Amniotic stem cell (primary cell): ENCODE measurements at places on chromosomes 4 and X.

- DNase-seq: no peak
Measured at GRCh38 chrX:74179071-74179470, 124.9 kb upstream of the ZCCHC13 start.

DNA sequence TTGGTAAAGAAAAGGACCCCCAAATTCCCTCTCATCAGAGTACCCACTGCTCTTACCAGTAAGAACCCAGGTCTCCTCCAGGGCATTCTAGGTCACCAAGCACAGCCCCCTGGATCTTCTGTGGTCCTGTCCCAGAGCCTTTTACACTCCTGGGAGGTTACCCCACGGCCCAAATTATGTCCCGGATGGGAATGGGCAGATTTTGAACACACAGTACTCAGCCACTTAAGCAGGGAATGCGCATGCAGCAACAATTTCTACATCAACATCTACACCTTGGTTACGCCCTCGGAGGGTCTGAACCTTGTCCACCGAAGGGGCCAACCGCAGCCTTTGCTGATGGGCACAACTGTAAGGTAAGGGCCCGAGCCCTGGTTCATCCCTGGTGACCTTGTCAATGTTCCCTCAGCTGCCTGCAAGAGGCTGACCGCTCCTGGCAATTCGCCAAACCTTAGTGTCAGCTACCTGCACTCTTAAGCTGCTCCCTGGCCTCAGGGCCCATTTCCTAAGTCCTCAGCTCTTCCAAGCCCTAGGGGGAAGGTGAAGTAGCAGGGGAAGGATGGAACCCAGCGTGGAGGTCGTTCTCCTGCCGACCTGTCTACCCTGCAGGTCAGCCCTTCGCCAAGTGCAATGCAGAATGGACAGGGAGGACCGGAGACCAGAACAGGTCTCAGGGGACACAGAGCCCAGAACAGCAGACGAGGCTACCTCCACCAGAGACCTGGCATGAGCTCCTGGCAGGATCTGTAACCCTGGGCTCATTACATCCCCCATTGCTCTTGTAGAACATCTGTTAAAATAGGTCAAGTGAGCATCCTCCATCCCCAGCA lies 5.9 kb downstream of the TIMP1 start:
- DNase-seq: no peak

- no peak for DNase-seq
Measured at GRCh38 chrX:13638826-13639225, 14.1 kb upstream of the TCEANC start.

DNA sequence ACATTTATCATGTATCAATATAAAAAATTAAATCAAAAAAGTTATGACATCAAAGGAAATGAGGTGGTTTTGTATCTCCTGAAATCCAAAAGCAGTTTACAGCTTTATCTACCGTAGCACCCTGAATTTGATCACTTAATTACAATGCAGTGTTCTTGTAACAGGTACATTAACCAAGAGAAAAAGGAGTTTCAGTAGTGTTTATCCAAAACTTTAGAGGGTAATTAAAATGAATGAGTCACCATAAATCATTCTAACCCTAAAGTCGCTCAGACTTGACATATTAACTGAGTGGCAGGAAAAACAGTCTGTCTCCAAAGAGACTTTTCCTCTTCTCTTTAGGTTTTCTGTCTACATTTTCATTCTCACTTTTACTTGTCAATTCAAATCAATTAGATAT lies 907.6 kb upstream of the EPHA5 start:
- no peak for DNase-seq

DNA sequence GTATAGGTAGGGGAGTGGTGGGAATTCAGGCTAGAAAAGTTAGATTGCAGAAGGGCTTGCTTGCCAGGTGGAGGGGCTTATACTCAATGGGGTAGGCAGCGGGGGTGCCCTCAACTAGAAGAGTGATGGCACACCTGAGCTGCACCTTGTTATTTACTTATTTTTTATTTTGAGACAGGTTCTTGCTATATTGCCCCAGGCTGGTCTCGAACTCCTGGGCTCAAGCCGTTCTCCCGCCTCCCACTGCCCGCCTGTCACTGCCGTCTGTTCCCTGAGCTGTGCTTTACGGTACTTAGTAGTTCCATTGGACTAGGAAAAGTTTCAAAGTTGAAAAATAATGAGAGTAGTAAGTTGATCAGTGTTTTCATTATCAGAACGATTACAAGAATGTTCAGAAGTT lies 2.0 kb downstream of the ZFX start:
- no peak for DNase-seq

GRCh38 chr4:6974138-6974848 lies 64.7 kb downstream of the TBC1D14 start:
- peak; percentile 66 for DNase-seq

DNA sequence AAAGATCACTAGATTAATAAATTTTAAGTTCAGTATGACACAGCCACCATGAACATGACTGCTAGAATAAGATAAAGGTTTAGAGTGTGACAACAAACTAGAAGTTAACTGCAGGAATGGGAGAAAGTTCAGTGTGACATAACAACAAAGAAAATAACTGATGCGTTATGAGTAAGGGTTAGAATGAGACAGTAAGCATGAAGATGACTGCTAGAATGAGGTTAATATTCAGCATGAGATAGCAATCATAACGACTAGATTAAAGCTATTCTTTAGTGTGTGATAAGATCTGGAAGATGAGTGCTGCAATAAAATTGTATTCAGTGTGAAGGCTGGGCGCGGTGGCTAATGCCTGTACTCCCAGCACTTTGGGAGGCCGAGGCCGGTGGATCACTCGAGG lies 48.4 kb upstream of the SMIM10L2A start:
- DNase-seq: no peak

DNA sequence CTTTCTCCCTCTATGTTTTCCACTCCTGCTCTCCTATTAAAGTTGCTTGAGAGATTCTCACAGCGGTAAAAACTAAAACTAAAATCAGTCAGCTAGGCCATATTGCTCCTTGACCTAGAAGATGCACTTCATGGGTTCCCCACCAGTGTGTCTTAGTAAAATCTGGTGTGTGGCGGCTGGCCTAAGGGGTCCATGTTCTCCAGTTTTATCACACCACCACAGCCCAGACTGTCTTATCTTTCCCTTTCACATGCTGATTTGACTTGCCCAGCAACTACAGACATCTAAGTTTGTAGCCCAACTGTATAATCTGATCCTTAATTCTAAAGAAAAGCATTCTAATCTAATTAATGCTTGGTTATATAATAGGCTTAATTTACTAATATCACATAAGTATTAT lies 68.0 kb downstream of the ATP8A1 start:
- no peak for DNase-seq

DNA sequence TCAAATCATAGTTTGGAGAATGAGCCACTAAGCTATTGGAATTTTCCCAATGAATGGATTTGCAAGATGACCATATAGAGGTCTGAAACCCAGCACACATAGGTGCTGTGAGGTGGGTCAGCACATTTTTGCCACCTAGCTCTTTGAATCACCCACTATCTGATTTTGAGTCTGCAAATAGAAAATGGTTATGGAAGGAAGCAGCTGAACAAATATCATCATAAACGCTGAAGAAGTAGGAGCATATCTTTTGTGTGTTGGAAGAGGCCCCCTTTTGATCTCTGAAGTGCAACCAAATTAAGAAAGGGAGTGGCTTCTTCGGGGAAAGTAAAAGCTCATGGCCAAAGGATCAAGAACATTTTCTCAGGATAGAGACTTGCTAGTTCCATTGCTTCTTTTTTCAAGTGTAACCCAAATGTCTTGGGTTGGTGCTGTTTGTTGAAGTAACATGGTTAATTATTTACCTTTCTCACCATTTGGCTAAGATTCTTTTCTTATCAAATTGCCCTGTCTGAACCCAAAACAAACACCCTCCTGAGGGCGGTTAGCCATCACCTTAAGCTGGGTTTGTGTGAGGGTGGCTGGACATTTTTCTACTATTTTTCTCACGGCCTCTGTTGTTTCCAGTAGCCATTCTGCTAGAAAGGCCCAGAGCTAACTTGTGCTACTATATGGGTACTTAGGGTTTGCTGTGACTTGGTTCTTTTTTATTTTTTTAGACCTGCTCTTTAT lies 18.4 kb upstream of the SORBS2 start:
- DNase-seq: no peak

DNA sequence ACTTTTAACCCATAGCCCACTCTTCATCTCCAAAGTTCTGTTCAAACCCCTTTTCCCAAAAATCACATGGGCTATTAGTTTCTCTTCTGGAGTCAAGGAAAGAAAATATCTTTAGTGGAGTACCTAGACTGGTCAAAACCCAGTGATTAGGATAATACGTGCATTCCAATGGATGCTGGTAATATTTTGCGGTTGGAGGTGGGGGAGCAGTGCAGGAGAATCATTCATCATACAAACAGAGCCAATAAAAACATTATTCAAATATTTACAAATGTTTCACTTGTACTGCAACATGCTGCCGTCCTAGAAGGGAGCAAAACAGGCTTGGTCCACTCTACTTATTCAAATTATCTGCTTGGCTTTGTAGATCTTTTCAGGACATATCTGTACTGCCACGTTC lies 57.2 kb upstream of the RAB9B start:
- DNase-seq: no peak

GRCh38 chr4:7524064-7524682 lies 89.4 kb upstream of the PSAPL1 start:
- no peak for DNase-seq

- DNase-seq: no peak
Measured at GRCh38 chr4:44760142-44760898, 34.0 kb upstream of the GNPDA2 start.

- no peak for DNase-seq
Measured at GRCh38 chrX:68997911-68998310, 167.3 kb downstream of the PJA1 start.

- no peak for DNase-seq
Measured at GRCh38 chr4:151198748-151199147, 78.2 kb upstream of the PRSS48 start.

- DNase-seq: no peak
Measured at GRCh38 chr4:171954650-171955049, 141.4 kb downstream of the GALNTL6 start.

DNA sequence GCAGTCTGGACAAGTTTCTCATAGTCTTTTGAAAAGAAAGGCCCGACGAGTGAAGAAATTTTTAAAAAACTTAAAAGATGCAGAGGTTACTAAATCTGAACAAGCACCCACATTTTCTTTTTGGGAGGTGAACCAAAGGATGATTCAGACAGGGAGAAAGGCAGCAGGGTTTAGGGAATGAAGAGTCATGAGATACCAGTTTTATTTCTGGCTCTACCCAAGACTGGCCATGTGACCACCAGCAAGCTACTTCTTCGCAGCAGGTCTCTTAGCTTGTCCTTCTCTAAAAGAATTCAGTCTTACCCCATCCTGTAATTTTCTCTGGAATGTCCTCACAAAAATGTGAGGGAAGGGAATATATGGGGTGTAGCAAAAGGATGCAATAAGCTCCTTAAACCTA lies 37.6 kb downstream of the AMOT start:
- DNase-seq: no peak

DNA sequence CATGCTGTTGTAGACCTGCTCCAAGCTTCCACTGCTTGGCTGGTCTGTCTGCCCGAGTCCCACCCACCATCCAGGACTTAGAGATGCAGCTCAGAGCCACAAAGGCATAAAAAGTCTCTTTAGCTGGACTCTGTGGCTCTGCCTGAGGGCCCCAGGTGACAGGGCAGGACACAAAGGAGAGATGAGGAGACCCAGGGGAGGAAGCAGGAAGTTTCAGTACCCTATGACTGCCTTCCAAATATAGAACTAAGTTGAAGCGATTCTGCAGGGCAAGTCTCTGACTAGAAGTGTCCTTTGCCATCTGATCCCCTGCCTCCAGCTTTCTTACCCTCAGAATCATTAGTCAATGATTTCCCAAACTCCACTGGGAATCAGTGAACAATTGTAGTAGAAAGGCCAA lies 11.2 kb upstream of the CXCR3 start:
- DNase-seq: no peak

GRCh38 chr4:88964450-88964849 lies 92.5 kb downstream of the FAM13A start:
- DNase-seq: peak; percentile 30

GRCh38 chr4:186912606-186913005 lies 188.9 kb upstream of the FAT1 start:
- no peak for DNase-seq

- DNase-seq: no peak
Measured at GRCh38 chr4:111074523-111075114, 451.7 kb upstream of the PITX2 start.

DNA sequence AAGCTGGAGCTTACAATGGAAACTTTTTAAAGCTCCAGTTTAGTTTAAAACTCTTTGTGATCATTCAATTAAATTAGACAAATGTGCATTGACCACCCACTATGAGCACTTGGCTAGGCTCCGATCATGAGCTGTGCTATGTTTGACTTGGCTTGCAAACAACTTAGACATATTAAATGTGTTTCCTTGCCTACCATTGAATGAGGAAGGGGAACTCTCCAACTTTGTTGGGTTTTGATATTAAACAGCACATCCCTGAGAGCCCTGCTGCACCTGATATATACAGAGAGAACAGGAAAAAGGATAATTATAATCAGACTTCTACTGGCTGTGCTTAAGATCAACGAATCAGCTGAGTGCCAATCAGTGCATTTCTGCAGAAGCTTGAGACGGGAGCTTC lies 71.4 kb upstream of the ADGRL3 start:
- DNase-seq: no peak
